Stimulated activated CD4-positive, alpha-beta T cell treated with anti-CD3 and anti-CD28 coated beads, Interleukin-15, amount 100 ng/mL, for 1 hour (primary cell): ENCODE measurements at places on chromosomes 11 and 22.

DNA sequence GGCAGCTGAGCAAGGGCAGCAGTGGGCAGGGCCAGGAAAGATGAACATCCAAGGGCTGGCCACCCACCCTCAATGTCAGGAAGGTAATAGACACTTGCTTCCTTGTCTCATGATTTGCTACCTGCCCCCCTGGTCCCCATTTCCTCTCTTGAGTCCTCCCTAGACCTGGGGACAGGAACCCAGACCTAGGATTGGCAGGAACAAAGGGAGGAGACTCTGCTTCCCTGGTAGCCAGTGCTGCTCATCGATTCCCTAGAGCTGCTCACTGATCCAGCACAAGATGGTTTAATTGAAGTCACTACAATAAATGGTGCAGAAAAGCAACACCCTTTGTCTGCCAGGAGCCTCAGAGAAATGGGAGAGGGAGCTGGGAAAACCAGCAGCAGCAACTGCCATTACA, 67.8 kb upstream of the CHST1 start:
- no peak for DNase-seq

DNA sequence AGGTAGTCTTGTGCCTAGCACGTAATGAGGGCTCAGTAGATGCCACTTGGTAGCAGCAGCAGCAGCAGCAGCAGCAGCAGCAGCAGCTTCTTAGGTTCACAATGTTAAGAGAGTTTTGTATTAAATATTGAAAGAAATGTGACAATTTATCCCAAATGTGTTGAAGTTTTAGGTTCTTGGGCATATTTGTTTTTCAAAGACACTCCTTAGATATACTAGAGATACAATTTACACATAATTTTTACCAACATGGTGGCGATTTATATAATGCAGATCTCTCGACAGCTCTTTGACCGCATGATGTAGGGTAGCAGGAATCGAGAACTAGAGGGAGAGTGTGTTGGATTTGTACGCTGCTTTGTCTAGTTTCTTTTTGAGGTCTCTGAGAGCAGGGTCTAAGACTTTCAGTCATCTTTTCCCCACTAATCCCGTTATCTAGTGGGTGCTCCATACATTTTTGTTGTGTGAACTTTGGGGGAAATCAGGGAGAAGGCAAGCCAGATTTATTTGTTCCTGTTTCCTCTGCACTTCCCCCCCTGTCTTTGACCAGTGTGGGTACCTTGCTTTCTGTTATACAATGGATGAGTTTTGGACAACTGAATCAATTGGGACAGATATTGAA, 1.4 kb downstream of the FDX1 start:
- no peak for DNase-seq

DNA sequence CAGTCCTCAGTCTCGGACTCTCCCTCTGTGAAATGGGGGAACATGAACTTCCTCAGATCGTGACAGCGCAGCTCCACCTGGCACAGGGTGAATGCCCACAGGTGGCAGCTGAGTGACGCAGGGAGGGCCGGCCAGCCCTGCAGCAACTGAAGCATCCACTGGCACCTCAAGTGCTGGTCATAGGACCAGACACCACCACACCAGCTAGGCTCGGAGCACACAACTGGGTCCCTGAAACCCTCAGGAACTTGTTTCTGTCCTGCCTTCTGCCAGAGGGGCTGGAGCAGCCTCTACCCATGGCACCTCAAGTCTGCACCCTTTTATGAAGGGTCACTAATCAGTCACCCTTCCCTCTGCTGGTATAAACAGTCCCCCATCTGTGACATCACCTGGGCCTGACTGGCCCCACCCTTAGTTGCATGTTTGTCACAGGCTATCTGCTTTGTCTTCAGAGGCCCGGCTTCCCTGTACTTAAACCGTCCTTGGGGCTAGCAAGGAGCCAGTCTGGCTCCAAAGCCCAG, 7.4 kb upstream of the CDC42BPG start:
- no peak for DNase-seq

GRCh38 chr11:31940371-31941037, 129.4 kb upstream of the PAX6 start:
- no peak for DNase-seq

- DNase-seq = no peak
Observed at GRCh38 chr11:78773077-78773476, 198.4 kb upstream of the NARS2 start.

GRCh38 chr11:119643876-119644225, 85.1 kb downstream of the NECTIN1 start:
- no peak for DNase-seq

GRCh38 chr11:16841984-16842383, 103.5 kb downstream of the C11orf58 start:
- no peak for DNase-seq

DNA sequence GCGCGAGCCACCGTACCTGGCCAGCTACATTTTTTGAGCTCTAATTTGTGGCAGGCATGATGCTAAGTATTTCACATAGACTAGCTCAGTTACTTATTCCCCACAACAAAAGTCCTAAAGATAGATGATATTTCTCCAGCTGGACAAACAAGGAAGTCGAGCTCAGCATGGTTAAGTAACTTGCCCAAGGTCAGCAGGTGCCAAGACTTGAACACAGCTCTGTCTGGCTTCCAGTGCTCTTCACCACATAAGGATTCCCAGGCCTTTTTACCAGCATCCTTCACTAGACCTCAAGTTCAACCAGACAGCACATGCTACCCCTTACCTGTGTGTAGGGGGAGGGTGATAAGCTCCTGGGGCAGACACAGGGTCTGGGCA, 177.3 kb upstream of the NCAM1 start:
- no peak for DNase-seq

DNA sequence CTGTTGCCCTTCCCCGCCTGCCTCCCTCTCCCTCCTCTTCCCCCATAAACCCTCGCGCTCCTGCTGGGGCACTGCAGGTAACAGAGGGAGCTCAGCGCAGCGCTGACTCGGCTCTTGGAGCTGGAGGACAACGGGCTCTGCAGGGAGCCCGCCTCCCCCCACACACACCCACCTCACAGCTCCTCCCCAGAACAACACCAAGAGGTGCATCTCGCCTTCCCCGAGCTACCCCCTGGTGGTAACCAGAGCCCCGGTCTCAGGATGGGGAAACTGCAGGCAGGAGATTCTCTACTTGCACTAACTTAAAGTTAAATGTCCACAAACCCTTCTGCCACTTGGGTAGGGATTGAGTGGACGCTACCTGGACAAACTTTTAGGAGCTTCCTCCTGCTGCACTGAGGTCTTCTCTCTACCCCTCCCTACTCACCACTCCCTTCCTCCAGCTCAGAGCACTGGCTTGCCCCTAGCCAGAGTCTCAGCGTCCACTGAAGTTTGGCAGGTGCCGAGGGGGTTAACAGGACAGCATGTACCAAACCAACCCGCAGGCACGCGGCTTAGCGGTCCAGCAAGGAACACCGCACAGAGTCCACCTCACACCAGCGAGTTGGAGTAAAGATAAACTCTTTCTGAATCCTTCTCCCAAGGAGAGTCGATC, 4.0 kb upstream of the SCN4B start:
- DNase-seq = no peak

DNA sequence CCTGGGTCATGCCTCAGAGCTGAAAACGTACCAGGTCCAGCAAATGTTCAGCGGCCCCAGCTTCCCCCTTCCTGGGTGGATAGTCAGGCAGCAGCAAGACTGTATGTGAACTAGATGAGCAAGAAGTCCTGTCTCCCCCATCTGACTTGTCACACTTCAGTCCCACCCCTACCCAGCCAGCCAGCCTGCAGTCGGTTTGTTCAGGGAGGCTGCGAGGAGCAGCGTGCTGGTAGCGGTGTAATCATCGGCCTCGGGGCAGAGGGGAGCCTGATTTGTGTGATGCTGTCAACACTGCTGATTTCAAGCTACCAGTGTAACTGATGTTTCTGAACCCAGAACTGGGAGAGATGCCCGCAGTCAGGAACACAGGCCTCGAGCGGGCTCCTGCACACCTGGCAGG, 9.6 kb downstream of the TMEM258 start:
- DNase-seq = no peak

- no peak for DNase-seq
Observed at GRCh38 chr11:60870276-60870675, 2.9 kb downstream of the ZP1 start.

DNA sequence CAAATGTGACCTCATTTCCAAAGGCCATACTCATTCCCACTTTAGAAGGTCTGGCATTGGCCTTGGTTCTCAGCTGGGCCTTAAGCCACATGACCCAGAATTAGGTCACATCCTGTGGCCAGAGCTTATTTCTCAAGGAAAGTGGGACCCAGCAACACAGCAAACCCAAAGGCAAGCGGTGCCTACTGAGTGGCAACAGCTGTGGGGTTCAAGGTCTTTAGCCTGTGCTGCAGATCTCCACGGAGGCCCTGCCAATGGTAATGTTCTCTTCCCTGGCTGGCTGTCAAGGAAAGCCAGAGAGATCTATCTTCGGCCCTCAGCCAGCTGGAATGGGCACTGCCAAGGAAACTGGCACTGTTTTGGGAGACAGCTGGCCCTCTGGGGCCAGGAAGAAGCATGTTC, 41.5 kb upstream of the TP53I11 start:
- DNase-seq = no peak

DNA sequence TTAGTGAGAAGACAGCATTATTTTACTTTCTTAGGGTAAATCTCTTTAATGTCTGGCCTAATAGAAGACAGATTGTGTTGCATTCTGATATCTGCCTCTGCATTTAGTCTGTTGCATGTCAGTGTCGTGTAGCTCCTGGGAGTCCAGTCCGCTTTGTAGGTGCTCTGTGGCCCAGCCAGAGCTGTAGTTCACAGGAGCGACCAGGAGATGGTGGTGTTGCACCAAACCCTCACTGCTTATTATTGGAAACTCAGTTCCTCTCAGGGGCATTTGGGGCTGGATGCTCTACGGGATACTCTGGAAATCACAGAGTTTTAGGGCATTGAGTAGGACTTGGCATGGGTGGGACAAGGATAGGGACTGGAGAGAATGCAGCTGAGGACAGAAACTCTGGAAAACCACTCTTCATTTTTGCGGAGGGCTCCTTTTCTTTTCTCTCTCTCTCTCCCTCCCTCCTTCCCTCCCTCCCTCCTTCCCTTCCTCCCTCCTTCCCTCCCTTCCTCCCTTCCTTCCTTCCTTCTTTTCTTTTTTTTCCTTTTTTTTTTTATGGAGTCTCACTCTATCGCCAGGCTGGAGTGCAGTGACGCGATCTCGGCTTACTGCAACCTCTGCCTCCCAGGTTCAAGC, 21.7 kb downstream of the MIAT start:
- peak; percentile 56 for DNase-seq

DNA sequence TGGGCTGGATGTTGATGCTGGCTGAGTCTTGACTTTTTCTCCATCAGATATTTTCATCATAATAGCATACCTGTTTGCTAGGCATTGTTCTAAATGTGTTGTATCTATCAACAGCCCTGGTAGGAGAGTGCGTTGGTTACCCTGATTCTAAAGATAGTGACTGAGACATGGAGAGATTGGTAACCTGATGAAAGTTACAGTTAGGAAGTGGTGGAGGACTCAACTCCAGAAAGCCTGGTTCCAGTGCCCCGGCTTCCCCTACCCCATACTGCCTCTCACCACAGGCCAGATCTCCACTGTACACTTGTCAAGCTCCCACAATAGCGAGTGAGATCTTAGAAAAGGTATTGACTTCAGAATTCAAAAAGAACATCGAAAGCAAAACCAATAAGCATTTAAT, 22.8 kb upstream of the RELT start:
- no peak for DNase-seq

- no peak for DNase-seq
Observed at GRCh38 chr11:74714904-74715303, 16.3 kb downstream of the CHRDL2 start.

DNA sequence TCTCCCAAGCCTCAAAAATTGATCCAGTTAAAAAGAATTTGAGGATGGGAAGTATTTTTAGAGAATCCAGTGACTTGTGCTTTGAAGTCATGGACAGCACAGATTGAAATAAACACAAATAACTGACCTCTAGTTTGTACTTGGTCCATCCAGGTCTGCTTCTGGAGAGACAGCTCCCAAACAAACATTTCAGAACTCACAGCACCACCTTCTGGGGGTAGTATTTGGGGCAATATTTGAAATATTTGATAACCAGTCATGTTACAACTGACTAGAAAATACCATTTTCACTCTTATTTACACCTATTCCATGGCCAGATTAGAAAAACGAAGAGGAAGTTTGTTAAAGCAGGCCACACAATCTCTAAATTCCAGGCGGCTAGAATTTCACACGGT, 56.2 kb downstream of the CTSC start:
- DNase-seq = no peak

DNA sequence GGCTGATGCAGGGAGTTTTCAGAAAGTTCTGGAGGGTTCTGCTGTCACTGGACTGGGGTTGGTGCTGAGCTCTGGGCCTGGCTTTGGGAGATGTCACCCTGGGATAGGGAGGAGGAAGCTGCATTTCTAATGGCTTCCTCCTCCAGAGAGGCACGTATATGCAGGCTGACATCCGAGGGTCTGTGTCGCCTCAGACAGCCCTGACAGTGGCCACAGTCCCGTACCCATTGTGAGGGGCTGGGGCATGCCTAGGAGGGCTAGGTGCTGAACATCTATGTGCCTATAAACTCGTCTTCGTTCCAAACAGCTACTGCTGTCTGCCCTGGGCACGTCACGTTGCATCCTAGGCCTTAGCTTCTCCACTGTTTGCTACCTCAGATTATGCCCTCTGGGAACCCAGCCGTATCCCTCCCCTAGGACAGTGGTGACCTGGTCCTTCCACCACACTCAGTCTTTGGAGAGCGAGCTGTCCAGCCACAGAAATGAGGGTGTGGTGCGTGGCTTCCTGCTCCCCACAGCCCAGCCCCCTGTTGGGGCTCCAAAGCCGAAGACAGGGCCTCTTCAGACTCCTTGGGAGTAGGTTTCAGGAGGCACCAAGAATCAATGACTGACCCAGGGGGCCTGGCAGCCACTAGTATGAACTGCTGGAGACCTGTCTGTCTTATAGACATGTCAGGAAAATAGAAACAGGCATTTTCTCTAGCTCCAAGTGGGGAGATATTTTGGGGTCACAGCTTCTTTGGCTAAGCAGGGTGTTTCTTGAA, 26.4 kb downstream of the ADAMTS15 start:
- no peak for DNase-seq

DNA sequence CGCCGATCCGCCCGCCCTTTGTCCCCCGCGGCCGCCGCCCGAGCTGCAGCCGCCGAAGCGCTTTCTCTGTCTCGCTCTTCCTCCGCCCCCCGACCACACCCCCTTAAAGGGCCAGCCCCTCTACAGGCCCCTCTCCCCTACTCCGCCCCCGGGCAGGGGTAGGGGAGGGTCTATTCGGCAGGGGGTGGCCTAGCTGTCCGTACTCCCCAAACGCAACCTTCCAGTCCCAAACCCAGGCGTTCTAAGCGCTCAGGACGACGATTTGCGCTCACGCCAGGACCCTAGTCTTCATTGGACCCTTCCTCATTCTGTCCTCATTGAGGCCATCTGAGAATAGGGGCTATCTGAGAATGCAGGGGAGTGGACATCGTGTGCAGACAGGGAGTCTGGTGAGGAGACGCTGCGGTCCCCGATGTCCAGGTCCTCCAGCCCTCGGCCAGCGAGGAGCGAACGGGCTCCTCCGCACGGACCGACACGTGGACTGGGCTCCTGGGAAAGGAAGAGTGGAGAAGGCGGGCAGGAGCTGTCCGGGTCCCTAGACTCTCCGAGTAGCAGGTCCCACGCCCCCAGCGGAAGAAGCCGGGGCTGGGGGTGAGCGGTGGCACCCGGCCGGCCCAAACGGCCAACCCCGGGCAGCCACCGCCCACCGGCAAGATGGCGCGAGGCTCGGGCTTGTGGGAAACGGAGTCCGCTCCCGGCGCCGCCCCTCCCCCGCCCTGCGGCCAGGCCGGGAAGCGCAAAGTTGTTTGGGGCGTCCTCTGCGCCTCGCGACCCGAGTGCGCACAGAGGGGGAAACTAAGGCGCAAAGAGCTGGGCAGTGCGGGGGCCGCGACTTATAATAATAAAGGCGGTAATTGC, at the start of gene PPP1R14B:
PPP1R14B (minus strand) TSS at position 73 of the 858 bp plus-strand sequence. CDS start 270 bp downstream, outside the sequence.
- peak; percentile 56 for DNase-seq
